Left renal cortex interstitium (tissue), 4 donors: ENCODE measurements at places on chromosomes 1 and 21. TPM values are rescaled to one million over a fixed set of nuclear protein-coding genes. Genes with fewer than 3 reads are reported as not detected.

The PDZK1IP1 gene
- 51.3 TPM for polyA plus RNA-seq

The IGSF8 gene
- 26.9 TPM for polyA plus RNA-seq

The AK5 gene
- 3.7 TPM for polyA plus RNA-seq

The STYXL2 gene
- polyA plus RNA-seq: 0.35 TPM

The KCNE2 gene
- 1.6 TPM for polyA plus RNA-seq

The NAXE gene
- 81.1 TPM for polyA plus RNA-seq

The BTBD19 gene
- polyA plus RNA-seq: 23.9 TPM

The S100A9 gene
- 13.5 TPM for polyA plus RNA-seq

DNA sequence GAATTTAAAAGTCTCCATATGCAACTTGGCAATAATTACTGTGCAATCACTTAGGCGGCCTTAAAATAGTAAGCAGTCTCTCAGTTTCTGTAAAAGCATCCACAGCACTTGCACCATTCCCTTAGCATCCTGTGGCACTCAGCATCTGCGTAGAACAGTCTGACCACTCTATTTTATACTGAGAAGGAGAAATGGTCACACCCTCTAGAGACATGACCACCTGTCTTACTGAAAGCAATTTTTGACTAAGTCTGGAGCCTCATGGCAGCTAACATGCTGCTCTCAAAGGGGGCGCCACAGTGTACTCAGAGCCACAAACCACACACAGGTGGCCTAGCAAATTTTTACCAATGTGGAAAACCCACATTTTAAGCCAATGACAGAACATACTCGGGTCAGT, 62.0 kb downstream of the KCNK1 start:
- DNase-seq: no peak

- no peak for DNase-seq
Observed at GRCh38 chr1:66685265-66685664, 67.0 kb upstream of the DYNLT5 start.

DNA sequence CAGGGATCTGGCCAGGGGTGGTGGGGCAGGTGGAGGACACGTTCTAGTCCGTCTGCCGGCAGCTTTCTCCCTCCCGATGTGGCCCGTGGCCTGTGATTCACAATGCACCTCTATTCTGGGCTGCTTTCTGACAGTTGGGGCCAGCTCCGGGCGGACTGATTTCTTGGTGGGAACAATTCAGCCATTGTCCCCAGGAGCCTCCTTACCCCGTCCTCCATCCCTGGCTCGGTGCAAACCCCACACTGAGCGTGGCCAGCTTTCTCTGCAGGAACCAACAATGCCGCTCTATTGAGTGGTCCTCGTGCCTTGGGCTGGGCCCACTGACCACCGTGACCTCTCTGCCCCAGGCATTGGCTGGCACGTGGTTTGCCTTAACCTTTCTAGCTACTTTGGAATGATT, 29.7 kb downstream of the PADI2 start:
- DNase-seq: no peak

DNA sequence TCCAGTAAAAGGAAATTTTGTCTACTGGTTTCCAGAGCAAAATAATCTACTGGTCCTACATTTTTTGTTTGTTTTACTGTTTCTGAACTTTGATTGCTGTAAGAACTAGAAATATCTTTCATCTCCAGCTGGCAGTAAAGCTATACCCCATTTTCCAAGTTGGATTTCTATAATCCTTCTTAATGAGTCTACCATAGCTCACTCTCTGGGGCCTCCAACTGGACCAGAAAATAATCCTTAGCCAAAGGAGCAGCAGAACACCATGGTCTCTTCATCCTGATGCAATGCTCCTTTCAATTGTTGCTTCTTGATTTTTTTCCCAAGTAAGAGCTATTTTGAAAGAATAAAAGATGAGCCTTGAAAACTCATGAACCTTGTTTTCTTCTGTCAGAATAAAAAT, 110.0 kb upstream of the COL11A1 start:
- DNase-seq: no peak

GRCh38 chr1:65311760-65312159, 2.4 kb downstream of the DNAJC6 start:
- DNase-seq: no peak

DNA sequence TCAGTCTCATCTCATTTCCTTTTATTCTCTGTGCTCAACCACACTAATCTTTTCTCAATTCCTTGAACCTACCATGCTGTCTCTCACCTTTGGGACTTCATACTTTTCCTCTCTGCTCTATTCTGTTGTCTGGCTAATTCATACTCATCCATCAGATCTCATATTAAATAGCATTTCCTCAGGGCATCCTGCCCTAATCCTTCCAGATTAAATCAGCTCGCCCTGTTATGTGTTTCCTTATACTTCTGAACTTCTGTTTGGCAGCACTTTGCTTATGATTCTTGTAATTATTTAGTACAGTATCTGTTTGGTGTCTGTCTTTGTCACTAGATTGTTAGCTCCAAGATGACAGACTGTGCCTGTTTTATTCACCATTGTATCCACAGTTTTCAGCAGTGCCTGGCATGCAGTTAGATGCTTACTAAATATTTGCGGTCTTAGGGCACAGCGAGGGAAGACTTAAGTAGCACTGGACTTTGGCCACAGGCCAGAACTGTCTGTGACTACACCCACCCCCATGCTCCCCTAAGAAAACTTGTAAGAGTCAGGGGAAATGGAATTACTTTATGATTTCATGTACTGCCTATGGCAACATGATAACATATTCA, 9.9 kb upstream of the CAP1 start:
- no peak for DNase-seq

- no peak for DNase-seq
Observed at GRCh38 chr1:10866321-10867093, 70.1 kb upstream of the CASZ1 start.

GRCh38 chr1:96804648-96805047, 83.1 kb downstream of the PTBP2 start:
- DNase-seq: no peak

GRCh38 chr1:45943185-45943584, 139.8 kb downstream of the MAST2 start:
- DNase-seq: no peak
